ENCODE measurements at places on chromosomes 5 and 9.
A peak's percentile ranks its signal among the peaks of the same experiment; 100 is the strongest.

DNA sequence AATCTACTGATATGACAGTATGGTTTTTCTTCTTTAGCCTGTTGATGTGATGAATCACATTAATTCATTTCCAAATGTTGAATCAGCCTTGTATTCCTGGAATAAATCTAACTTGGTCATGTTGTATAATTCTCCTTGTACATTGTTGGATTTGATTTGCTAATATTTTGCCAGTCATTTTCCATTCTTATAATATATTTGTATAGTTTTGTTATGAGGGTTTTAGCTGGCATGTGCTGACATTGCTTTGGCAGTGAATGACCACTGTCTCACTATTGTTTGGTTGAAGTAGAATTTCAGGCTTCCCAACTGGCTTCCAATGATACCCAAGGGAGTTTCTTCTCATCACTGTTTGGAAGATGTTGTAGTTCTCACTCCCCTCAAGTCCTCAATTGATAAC lies 983.0 kb upstream of the PTPRD start:
- DNase-seq = no peak

DNA sequence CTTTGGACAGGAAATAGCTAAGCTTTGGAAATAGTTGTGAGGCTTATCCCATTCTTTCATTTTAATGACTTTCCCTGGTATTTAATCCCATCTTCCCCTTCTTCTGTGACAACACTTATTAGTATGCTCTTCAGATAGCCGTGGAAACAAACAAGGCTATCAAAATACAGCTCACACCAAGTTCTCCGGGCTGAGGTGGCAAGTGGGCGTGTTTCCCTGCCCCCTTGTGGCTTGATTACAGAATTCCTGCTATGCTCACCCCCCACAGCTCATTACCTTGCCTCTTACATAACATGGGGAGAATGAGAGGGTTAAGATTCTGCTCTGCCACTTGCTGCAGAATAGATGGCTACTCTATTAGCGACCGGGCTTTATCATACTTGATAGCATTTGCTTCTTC lies 437.1 kb upstream of the TLE4 start:
- DNase-seq = no peak

DNA sequence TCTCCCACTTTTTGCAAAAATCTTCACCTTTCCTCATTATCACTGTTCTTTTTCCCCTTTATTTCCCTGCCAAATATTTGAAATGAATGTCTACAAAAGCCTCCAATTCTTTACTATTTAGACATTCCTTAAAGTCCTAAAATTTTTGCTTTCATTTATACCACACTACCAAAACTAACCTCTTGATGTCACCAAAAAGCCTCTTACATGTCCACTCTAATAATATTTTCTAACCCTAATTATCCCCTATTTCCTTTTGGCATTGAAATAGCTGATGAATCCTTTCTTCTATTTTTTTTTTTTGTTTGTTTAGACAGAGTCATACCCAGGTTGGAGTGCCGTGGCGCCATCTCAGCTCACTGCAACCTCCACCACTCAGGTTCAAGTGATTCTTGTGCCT lies 32.3 kb upstream of the NRG2 start:
- no peak for DNase-seq

GRCh38 chr5:32543291-32543690 lies 42.1 kb upstream of the SUB1 start:
- DNase-seq = no peak

DNA sequence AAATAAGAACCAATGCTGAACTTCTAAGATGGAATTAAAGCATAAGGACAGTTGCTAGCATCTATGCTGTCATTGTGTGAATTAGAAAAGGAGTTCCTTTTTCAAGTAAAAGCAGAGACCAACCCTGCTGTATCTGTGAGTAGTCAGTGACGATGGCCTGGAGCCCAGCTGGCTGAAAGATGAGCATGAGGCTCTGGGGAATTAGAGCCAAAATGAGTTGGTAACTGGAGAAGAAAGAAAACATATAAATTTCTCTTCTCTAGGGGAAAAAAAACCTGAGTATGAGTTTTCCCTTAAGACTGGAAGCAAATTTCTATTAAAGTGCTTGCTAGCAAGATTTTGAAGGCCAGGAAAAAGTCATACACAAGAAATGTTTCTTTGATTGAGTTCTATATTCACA lies 1.6 kb upstream of the SPZ1 start:
- no peak for DNase-seq

DNA sequence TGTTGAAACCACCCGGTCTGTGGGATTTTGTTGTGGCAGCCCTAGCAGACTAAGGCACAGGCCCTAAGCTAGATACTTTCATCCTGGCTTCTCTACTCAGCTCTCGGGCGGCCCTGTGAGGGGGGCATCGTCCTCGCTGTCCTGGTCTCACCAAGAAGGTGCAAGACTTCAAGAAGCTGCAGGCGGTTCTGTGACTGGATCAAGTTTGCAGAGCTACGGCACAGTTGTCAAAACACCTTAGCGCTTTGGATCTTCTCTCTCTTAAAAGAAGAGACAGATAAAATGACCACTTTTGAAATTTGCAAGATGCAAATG lies 119.4 kb upstream of the PHYKPL start:
- DNase-seq = no peak

- DNase-seq = no peak
These were observed 1.2 kb upstream of the SQSTM1 start for GRCh38 chr5:179819296-179820126.

GRCh38 chr5:67165526-67166459 lies 30.8 kb downstream of the CD180 start:
- DNase-seq = peak; percentile 85

DNA sequence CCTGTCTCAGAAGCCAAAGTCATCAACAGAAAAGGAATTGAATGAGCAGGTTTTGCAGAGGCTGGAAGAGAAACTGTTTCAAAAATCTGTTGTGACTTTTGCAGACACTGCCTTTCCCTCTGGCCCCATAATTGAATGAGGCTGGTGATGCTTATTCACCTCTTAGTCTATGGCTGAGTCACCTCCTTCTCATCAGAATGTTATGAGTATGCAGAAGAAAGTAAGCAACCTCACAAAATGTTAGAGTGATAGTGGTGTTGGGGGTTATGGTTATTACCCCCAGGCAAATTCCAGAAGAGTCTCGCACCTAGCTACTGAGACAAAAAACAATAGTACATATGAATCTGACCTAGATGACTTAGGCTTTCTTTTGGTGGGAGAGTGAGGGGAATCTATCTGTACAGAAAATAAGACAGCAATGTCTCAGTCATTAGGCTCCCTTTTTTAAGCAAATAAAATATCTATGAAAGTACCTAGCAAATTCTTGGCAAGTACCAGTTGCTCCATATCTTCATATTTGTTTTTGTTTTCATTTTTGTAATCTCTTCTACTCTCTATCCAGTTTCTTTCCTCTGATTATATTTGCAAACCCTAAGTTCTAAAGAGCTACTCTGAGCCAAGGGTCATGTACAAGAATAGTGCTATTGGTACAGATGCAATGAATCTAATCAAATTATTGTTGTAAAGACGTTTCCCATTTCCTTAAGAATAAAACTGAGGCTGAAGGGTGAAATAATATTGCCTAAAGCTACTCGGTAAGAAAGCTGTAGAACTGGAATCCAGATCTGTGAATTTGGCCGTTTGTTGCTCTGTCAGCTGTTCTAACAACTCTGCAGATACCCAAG lies 498.1 kb upstream of the TNC start:
- no peak for DNase-seq

DNA sequence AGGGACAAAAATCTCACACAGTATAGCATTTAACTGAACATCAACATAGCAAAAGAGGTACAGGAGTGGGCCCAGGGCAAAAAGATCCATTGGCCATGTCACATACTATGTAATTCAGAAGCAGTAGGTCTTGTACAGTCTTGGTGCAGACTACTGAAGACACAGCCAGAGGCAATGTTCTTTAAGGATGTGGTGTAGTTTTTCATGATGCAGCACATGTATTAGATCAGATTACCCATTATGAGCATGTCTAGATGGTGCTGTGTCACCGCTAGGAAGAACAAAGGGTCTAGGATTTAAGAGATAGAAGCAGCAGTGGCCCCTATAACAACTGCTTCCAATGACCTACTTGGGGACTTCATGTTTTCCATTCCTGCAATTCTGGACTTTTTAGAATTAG lies 610.4 kb upstream of the MEF2C start:
- no peak for DNase-seq

DNA sequence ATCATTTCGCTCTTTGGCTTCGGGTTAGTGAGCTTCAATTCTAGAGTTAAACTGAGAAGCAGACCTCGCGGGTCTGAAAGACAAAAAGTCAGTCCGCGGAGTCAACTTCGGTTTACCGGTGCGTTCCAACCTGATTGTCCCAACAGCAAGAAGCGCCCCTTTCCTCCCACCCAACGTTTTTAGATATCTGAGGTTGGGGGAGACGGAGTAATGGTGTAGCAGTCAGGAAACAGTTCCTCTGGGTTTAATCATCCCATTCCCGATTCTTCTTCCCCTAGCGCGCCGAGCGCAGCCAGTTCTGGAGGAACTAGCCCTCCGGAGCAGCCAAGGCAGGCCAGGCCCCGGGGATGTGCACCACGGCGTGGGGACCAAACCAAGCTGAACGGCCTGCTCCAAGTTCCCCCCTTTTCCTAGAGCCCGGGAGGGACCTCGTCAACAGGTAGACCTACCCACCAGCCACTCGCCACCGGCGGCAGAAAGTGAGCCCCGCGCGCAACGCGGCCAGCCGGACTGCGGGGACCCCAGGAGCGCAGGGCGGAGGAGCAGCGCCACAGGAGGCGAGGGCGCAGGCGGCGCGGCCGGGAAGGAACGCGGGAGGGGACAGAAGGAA lies 622 bp upstream of the ISL1 start:
- no peak for DNase-seq

DNA sequence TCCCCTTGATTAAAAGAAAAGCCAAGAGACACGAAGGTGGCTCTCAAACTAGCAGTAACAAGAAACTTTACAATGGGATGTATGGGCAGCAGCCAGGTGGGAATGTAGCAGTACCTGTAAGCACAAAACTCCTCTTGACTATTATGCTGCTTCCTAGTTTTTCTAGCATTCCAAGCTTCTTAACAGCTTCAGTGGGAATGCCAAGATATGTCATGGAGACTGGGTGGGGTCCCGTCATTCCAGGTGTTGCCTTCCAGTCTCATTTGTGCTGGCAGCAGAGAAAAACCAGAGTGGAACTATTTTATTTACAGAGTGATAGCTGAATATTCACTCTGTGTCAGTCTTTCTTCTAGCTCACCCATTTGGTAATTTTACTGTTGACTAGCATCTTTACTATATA lies 236.6 kb downstream of the ARL15 start:
- DNase-seq = no peak

GRCh38 chr5:39217365-39218281 lies 1.7 kb downstream of the FYB1 start:
- peak; percentile 87 for DNase-seq

GRCh38 chr9:33466565-33467495 lies 6.9 kb downstream of the NOL6 start:
- DNase-seq = peak; percentile 54

- no peak for DNase-seq
These were observed 364.4 kb downstream of the DNAH5 start for GRCh38 chr5:13580058-13580457.

GRCh38 chr9:128999581-129000206 lies 28.4 kb downstream of the SH3GLB2 start:
- no peak for DNase-seq

GRCh38 chr9:2526071-2526828 lies 95.3 kb upstream of the VLDLR start:
- no peak for DNase-seq

- no peak for DNase-seq
These were observed 142.7 kb downstream of the PAX5 start for GRCh38 chr9:36891341-36891811.

DNA sequence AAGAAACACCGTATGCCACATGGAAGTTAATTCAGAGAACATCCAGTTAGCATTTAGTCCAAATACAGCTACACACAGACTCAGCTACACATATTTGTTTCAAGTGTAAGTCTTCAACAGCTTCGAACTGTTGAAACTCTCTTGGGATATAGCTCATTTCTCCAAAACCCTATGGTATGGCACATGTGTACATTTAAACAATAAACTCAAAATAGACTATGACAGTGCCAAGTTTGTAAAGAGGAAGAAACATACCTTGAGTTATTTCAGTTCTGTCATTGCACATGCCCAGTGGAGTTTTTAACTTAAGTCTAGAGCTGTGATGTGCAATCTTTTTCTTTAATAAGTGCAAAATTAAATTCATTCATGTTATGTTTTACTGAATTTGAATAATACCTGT lies 155.1 kb upstream of the RAI14 start:
- no peak for DNase-seq

Data from CD4-positive, alpha-beta T cell treated with Interleukin-1 beta for 1 hour (primary cell).